Activated CD8-positive, alpha-beta memory T cell treated with anti-CD3 and anti-CD28 coated beads for 48 hours (primary cell): ENCODE measurements at places on chromosomes 11 and 22.

- no peak for DNase-seq
These were observed 120.7 kb downstream of the CCDC81 start for GRCh38 chr11:86495351-86495750.

DNA sequence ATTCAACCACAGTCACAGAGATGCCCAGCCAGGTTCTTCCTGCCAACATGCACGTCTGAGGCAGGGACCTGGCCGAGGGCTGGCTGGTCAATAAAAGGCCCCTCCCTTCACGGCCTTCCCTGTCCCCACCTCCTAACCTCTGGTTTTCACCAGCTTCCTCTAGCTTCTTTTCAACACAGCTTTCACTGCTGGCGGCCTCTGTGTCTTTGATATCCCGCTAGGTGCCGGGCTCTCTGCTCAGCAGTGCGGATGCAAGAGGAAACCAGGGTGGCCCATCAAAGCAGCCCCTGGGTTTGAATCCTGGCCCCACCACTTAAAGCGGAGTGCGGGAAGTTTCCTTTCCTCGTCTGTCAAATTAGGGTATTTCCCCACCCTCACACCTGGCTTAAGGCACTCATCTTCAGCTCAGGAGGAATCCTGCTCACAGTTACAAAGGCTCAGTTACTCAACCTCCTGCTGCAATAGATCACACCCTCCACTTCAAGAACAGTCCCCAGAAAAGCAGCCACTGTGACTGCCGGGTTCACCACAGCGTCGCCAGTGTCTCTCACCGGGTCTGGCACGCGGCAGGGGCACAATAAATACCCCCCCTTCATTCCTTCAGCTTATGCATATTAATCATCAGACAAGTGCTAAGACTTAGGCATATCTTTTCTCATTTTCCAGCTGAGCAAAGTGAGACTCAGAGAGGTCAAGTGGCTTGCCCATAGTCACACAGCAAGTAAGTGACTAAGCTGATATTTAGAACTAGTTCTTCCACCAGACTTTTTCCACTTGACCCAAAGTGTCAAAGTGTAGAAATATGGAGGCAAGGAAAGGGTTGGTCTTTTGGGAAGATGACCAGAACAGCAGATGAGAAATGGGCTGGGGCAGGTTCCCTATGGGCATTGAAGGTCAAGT, 45.7 kb downstream of the TXN2 start:
- DNase-seq: peak; percentile 28

DNA sequence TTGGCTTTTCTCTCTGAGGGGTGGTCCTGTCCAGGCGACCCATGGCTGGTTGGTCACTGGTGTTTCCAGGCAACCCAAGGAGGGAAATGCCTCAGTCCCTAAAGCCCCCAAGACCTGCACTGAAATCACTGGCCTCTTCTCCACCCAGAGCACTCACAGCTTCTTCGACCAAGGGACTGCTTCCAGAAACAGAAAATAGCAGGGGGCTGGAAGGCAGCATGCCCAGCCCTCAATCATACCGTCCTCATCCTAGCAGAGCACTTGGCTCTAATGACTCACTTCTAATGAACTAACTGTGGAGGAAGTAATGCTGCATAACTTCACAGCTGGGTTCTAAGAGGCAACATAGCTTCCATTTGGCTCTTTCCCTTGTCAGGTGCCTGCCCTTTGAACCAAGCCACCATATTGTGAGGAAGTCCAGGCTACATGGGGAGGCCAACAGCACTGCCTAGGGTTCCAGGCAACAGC, 27.6 kb downstream of the DKK3 start:
- no peak for DNase-seq

GRCh38 chr11:640021-640706, 3.1 kb downstream of the DRD4 start:
- no peak for DNase-seq

DNA sequence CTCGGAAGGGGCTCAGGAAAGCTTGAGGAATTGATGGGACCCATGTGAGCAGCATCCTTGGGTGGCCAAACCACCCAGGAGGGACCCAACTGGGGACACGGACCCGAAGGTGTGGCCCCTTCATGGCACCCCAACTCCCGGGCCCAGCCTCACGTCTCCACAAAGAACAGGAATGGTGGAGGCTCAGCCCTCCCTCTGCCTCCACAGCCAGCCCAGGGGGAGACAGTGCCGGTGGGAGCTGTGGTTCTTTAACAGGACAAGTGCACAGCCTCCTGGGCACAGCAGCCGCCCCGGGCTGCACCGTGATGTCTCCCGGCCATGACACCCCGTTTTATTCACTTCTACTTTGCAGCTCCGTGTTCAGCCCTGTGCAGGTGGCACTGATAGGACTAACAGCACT, 587.2 kb downstream of the BRD1 start:
- DNase-seq: no peak

DNA sequence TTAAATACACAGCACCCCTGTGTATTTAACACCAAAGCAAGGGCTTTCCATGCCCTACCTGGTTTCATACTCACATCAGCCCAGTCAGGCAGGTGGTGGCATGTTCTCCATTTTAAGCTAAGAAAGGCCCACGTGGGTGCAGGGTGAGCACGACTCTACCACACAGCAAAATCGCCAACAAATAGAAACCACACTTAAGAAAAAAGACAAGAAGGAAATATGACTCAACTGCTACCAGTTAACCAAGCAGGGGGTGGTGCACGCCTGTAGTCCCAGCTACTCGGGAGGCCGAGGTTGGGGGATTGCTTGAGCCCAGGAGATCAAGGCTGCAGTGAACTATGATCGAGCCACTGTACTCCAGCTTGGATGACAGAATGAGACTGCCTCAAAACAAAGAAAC, 35.2 kb upstream of the TFIP11 start:
- DNase-seq: no peak

DNA sequence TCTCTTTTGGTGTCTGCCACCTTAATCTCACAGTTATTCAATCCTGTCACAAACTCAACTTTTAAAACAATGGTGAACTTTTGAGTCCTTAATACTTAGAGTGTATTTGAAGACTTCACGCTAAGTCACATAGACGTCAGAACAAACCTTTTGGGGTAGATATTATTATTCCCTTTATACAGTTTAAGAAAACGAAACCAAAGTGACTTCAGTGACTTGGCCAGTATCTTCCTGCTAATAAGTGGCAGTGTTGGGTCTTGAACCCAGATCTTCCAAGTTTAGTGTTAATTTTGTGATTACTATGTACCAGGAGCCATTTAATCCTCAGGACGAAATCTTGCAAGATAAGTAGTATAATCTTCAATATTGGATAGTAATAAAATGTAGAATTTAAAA, 691 bp downstream of the CEP295 start:
- no peak for DNase-seq

DNA sequence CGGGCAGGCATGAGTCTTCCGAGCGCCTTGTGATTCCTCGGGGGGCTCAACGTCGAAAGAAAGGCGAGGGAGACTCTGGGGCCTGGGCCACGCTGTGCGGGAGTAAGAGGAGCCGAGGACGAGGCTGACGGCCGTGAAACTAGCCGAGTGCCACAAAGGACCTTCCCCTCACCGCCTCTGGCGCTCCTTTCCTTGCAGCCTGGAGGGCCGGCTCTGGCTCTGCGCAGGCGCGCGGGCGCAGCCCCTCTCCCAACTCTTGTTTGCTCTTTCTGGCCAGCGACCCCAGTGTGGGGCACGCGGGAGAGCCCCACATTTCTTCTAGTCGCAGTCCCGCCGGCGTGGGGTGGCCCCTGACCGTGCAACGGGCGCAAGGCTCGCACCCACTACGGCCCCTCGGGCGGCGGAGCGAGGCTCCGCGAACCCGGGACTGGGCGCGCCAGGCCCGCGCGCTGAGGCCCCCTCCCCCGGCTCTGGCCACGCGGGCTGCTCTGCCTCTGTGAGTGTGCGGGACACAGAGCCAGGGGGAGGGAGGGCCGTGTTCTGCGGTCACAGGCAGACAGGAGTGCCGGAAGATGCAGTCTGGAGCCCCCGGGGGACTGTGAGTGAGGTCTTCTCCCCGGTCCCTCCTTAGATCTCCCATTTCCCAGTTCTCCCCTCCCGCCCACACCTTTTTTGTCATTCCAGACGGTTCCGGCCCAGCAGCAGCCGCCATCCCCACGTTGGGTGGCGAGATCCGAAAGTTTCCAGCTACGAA, 1.0 kb upstream of the TOB2 start:
- DNase-seq: peak; percentile 50

DNA sequence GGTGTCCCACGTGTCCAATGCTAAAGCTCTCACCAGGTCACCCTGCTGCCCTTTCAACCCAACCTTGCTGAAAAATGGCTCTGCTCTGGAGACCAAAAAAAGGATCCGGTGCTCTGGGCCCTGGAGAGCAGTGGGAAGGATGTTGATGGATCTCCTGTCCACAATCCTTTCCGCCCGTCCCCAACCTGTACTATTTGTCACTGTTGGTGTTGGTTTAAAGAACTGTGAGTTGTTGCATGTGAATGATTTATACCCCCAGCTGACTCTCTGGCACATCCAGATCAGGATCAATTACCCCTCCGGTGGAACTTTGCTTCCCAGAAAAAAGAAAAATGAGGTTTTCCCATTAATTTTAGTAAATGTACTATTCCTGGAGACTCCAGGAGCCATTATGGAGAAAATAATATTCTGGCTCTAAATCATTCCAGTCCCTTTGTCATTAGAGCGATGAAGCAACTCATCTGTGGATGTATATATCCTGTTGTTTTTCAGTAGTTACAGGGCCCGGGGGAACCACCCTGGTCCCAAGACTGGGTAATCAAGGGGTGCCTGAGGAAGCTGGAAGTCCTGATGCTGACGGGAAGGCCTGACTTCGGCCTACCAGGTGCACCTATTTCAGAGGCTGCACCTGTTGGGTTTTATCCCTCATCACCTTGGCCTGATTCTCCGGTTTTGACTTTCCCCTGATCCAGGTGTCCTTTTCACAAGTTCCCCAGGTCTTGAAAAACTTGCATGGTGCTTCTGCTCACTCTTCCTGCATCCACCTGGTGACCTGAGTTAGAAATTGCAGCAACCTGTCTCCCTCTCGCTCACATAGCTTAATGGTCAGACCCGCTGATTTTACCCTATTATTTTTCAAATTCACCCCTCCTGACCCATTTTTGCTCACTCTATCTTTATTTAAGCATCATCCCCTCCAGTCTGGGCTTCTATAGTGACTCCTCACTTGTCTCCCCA, 209.2 kb upstream of the SEZ6L start:
- DNase-seq: no peak

DNA sequence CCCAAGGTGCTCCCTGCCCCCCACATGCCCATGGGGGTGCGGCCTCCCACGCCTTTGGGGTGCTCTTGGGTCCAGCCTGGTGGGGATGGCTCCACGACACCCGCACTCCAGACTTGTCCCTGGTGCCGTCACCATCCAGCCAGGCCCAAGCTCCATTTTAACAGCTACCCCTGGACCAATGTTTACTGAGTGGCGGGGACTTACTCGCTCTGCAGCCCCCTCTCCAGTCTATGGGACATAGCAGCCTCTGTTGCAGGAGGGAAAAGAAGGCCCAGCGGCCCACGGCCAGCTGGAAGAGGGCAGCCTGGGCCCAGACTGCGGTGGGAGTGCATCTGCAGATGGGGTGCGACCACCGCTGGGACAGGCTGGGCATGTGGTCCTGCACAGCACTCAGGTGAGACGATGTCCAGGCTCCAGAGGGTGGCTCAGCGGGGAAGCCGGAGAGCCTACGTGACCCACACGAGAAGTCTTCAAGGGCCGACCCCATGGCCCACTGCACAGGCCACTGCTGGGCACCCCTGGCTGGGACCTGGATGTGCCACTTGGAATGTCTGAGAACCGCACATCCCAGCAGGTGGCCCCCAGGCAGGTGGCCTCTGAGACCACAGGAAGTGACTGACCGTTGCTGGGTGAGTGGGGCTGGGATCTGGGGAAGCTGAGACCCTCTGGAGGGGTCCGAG, 18.1 kb downstream of the IL17REL start:
- no peak for DNase-seq

- no peak for DNase-seq
These were observed 20.2 kb downstream of the SBF1 start for GRCh38 chr22:50454556-50455075.

GRCh38 chr22:22030493-22031182, 48.1 kb upstream of the TOP3B start:
- no peak for DNase-seq

- DNase-seq: no peak
These were observed 43.8 kb downstream of the MAP6 start for GRCh38 chr11:75625021-75625420.

- DNase-seq: no peak
These were observed 63.1 kb downstream of the ARFGAP3 start for GRCh38 chr22:42793848-42794405.

GRCh38 chr11:119229288-119229672, 23.1 kb downstream of the CBL start:
- DNase-seq: no peak
